Fibroblast of the aortic adventitia (primary cell): ENCODE measurements at places on chromosomes 12 and 14. TPM values are rescaled to one million over a fixed set of nuclear protein-coding genes. Genes with fewer than 3 reads are reported as not detected.

IL22 gene
- not detected in 2 replicates for total RNA-seq

TMEM260 gene
- 6.4 and 19.1 TPM in 2 replicates for total RNA-seq

DPPA3 gene
- total RNA-seq: not detected in 2 replicates

TRIM9 gene
- 0.49 and 1.6 TPM in 2 replicates for total RNA-seq

HOXC6 gene
- total RNA-seq: 0.09 and 0.90 TPM in 2 replicates

GPR84 gene
- total RNA-seq: not detected in 2 replicates

OSGEP gene
- 31.2 and 45.6 TPM in 2 replicates for total RNA-seq

FGF6 gene
- total RNA-seq: not detected in 2 replicates

DBX2 gene
- 0.08 and 0.72 TPM in 2 replicates for total RNA-seq

ERP27 gene
- total RNA-seq: 0.18 TPM in 1 of 2 replicates, not detected in the other

RERG gene
- total RNA-seq: not detected in 2 replicates

C12orf50 gene
- not detected in 2 replicates for total RNA-seq

OAS2 gene
- 2.0 and 3.7 TPM in 2 replicates for total RNA-seq

OAS1 gene
- total RNA-seq: 1.4 and 7.8 TPM in 2 replicates

ADAMTS20 gene
- not detected in 2 replicates for total RNA-seq

TAC3 gene
- not detected in 2 replicates for total RNA-seq

TTC6 gene
- 0.16 and 0.36 TPM in 2 replicates for total RNA-seq

SIX6 gene
- not detected in 2 replicates for total RNA-seq

MAP3K9 gene
- under 0.01 and 0.33 TPM in 2 replicates for total RNA-seq

ACSM4 gene
- not detected in 2 replicates for total RNA-seq

KCNJ8 gene
- total RNA-seq: 2.1 and 5.6 TPM in 2 replicates

C12orf60 gene
- 0.65 and 0.99 TPM in 2 replicates for total RNA-seq

TAS2R7 gene
- total RNA-seq: 0.18 TPM in 1 of 2 replicates, not detected in the other
